Colonic mucosa (tissue), 4 donors: ENCODE measurements at places on chromosomes 7 and 10. TPM values are rescaled to one million over a fixed set of nuclear protein-coding genes. Genes with fewer than 3 reads are reported as not detected.

GRCh38 chr7:69359003-69359700 is 239.1 kb upstream of the AUTS2 start:
- DNase-seq = no peak

DNA sequence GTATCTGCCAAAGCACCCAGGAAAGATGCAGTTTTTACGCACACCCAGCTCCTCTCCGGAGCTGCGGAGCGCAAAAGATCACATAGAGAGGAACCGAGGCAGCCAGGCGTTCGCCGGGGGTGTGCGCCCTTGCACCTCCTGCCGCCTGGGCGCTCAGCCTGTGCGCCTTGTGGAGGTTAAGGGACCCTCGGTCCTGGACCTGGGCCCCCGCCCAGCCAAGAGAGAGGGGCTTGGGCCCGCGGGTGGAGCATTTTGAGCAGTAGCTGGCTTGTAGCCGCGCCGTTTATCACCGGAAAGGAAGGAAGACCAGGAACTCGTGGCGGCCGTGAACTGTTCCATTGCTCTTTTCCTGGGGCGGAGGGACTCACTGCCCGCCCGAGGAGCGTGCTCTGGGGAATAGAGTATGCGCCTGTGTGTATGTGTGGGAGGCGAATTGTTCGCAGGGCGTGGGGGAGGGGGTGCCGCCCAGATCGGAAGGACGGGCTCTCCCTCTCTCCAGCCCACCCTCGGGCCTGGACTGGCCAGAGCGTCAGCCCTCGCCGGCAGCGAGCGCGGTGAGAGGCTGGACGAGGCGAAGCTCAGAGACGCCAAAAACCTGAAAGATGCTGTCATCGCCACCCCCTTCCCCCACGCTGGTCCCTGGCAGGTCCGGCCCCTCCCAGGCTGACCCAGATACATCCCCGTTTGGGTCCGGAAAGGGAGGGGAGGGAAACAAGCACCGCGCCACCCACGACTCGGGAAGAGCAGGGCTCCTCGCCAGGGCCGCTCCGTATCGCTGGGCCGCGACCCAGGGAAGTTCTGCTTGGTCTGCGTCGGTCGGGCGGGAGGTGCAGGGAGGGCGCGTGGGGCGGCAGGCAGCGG is 1.2 kb upstream of the WNT2 start:
- DNase-seq = no peak

- DNase-seq = no peak
Observed at GRCh38 chr7:42878303-42878702, 33.6 kb downstream of the C7orf25 start.

Gene RASA4B
- 30.0 TPM for total RNA-seq

GRCh38 chr7:105742787-105743186 is 133.6 kb downstream of the ATXN7L1 start:
- no peak for DNase-seq

DNA sequence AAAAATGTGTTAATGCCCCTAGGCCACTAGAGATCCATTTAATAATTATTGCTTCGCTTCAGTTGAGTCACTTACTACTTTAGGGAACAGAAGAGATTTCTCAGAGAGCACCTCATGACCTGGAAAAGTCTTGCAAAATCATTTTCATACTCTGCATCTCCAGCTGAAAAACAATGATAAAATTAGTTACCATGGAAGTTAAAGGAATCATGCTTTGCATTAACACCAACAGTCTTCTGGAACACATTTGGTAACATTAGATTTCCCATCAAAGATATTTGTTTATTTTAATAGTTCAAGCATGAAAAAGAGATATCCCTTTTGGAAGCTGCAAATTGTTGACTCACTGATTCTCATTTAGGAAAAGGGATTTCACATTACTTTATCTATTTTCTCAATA is 1.8 kb upstream of the STEAP2 start:
- no peak for DNase-seq

Gene SPAM1
- total RNA-seq = not detected
